Panc1 (cell line): ENCODE measurements at places on chromosomes 11 and 22. TPM values are rescaled to one million over a fixed set of nuclear protein-coding genes. Genes with fewer than 3 reads are reported as not detected.

GRCh38 chr22:23755711-23756110 is 1.5 kb upstream of the VPREB3 start:
- H3K27me3 ChIP-seq: no peaks in the 10 kb centered on the region
- H3K36me3 ChIP-seq: peaks cover 4% of the 10 kb centered on the region; the same call in 1 of the 2 replicates
- no peak overlapping the region for H3K27ac ChIP-seq
- no peak for DNase-seq
- H3K4me1 ChIP-seq: no peaks in the 10 kb centered on the region; the same call in 1 of the 2 replicates

- H3K36me3 ChIP-seq: no peaks in the 10 kb centered on the region
- DNase-seq: no peak
- peaks cover 25% of the 10 kb centered on the region for H3K27me3 ChIP-seq
- H3K4me1 ChIP-seq: no peaks in the 10 kb centered on the region
Measured at GRCh38 chr11:72673943-72674828, at the start of gene PDE2A. PDE2A (minus strand) TSS chr11:72674422; CDS start chr11:72674207, 215 bp downstream.

GRCh38 chr22:32534252-32535235 is 59.9 kb downstream of the FBXO7 start:
- H3K4me1 ChIP-seq: no peaks in the 10 kb centered on the region
- H3K36me3 ChIP-seq: no peaks in the 10 kb centered on the region
- no peaks in the 10 kb centered on the region for H3K27me3 ChIP-seq
- DNase-seq: no peak
- H3K27ac ChIP-seq: no peak overlapping the region

GSTT2B gene
- total RNA-seq: 6.5 TPM

CTSC gene
- total RNA-seq: 80.2 TPM

DTX4 gene
- total RNA-seq: 0.21 TPM
